NCI-H1694 treated with DMSO at 0.1 percent for 48 hours (cell line): ENCODE measurements at places on chromosomes 6 and 20.

GRCh38 chr6:42350911-42351310 is 100.8 kb downstream of the TRERF1 start:
- peak; percentile 59 for DNase-seq

DNA sequence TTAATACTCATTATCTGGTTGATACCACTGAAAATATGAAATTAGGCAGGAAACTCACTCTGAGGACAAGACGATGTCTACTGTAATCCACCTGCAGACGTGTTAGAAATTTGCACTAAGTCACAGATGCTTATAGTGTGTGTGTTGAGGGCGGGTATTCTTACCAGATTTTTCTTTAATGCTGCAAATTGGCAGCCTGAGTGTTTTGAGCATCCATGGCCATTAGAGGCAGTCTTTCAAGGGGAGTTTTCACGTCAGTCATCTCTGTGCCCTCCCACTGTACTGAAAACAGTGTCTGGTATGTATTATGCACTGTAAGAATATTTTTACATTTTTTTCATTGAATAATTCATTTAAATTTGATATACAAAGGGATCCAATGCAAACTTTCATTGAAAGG is 266.5 kb upstream of the QKI start:
- no peak for DNase-seq

DNA sequence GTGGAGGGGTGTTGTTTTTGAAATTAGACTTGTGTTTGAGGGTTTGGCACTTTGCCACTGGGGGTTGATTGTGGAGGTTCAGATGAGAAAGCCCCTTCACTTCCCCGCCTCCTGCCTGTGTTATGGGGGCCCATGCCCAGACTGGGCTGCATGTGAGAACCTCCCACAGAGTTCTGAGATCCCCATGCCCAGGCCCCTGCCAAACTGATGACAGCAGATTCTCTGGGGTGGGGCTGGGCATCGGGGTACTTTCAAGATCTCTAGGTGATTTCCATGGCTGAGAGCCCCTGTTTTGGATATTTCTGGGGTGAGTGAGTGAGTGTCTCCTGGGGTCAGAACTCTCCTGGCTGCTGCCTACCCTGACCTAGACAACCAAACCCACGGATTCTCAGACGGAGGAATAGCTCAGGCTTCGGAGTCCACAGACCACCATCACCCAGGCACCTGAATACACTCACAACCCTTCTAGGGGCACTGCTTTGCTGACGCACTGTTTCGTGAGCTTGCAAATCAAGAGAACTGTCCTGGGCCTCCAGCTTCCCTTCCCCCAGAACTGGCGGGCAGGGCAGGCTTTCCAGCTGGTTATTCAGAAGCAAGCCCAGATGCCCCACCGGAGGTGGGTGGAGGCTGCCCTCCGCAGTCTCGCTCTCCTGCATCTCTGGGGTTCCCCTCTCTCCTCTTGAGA is 6.3 kb downstream of the BCAS1 start:
- no peak for DNase-seq

DNA sequence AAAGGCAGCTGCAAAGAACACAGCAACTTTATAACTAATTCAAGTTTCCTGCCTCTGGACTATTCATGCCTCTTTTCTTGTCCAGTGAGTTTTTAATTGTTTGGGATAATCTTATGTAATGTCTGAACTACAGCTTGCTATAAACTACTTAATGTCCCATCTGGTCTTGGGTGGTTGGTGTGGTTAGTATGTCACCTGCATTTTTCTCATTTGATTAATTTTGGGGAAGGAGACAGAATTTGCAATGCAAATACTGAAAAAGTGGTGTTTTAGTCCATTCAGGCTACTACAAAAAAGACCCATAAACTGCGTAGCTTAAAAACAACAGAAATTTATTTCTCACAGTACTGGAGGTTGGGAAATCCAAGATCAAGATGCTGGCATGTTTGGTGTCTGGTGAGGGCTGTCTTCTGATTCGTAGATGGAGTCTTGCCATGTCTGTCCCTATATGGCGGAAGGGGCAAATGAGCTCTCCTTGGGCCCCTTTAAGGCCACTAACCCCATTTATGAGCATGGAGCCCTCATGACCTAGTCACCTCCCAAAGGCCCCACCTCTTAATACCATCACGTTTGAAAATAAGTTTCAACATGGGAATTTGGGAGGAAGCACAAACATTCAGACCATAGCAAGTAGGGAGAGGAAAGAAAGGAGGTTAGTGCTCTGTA is 22.4 kb downstream of the RNF8 start:
- DNase-seq = no peak

DNA sequence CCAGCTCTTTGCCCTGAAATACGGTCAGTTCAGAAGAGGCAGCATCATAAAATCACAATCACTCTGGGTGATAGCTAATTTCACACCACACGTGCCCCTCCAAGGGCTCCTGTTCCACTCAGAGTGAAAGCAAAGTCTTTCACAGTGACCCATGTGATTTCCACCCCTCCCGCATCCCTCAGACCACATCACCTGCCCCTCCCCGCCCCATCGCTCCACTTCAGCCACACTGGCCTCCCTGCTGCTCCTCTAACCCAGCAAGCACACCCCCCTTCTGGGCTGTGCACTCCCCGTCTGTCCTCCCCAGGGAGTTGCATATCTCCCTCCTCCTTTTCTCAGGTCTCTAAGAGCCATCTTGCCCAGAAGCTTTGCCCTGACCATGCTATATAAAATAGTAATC is 74.5 kb downstream of the PSMG4 start:
- DNase-seq = no peak
